ENCODE measurements at places on chromosomes 7 and 10.
A peak's percentile ranks its signal among the peaks of the same experiment; 100 is the strongest.

GRCh38 chr10:109126016-109126415 is 797.3 kb downstream of the XPNPEP1 start:
- peak; percentile 6 for DNase-seq

- no peak for DNase-seq
These were observed 622 bp downstream of the CPEB3 start for GRCh38 chr10:92290076-92290836.

DNA sequence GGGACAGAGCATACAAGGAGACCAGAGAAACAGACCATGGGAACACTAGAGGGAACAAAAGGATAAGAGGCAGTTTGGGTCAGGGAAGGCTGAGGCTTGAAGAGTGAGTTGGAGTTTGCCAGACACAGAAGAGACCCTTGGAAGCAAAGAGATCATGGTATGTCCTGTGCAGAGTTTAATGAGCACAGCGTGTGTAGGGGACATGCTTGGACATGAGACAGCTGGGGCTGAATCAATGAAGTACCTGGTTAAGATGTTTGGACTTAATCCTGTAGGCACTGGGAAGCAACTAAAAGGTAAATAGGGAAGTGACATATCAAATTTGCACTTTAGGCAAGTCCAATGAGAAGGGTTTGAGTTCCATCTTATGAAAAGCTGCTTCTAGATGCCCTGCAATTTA is 79.6 kb downstream of the KIAA1217 start:
- DNase-seq, result no peak

DNA sequence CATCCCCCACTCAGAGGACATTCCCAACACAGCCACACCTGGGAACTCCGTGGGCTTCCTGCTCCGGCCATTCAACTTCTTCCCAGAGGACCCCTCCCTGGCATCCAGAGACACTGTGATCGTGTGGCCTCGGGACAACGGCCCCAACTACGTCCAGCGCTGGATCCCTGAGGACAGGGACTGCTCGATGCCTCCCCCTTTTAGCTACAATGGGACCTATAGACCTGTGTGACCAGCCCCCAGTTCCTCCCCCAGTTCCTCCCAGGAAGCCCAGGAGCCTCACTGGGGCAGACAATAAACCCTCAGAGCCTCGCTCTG is 8.6 kb downstream of the AOC1 start:
- DNase-seq, result no peak

DNA sequence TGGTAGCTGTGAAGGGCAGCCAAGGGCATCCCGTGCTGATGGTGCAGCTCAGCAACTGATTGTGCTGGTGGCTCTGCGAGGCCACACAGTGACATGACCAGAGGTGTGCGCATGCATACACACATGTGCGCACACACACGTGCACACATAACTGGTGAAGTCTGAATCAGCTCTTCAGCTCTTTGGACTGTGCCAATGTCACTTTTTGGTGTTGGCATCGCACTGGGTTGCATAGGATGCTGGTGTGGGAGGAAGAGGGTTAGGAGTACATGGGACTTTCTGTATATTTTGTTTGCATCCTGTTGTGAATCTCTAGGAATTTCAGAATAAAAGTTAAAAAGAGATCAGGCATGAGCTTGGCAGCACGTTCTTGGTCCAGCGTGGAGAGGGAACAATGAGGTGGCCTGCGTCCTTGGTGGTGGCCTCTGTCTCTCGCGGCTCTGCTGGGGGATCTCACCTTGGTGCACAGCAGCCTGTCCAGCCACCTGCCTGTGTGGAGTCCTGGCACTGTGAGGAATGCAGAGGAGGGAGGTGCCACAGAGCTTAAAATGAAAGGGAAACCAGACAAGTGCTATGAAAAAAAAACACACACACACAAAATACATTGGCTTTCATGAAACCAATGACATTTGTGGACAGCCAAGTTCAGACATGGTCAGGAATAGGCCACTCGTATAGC is 124.0 kb downstream of the TRRAP start:
- DNase-seq, result no peak

GRCh38 chr10:46288601-46289206 is 1.9 kb downstream of the ANTXRL start:
- DNase-seq, result no peak

DNA sequence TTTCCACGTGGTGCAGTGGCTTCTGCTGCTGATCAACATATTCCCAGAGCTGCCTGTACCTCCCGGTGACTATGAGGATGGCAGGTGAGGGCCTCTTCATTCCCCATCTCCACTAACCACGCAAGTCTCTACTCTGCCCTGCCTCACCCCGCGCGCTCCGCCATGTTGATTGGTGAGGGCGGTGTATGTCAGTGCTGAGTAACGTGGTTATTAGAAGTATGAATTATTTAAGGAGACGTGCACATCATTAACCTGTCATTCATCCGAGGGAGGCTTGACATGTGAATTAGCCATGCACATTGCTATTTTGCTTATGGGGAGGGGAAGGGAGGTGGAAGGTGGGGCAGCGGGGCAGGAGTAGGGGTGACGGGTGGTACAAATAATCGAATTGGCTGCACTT is 138.6 kb downstream of the SORCS3 start:
- DNase-seq, result no peak

DNA sequence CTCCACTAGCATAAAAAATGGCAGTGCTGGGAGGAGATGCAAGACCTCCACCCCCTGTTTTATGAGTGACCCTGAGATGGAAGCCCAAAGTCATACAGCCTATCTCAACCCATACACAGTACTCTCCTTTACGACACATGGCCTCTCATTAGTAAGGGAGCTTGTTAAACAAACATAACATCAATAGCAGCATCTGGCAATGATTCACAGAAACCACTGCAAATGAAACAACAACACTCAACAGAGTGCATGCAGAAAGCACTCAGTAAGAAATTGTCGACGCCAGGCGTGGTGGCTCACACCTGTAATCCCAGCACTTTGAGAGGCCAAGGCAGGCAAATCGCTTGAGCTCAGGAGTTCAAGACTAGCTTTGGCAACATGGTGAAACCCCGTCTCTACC is 27.5 kb upstream of the FIGNL1 start:
- DNase-seq, result no peak

DNA sequence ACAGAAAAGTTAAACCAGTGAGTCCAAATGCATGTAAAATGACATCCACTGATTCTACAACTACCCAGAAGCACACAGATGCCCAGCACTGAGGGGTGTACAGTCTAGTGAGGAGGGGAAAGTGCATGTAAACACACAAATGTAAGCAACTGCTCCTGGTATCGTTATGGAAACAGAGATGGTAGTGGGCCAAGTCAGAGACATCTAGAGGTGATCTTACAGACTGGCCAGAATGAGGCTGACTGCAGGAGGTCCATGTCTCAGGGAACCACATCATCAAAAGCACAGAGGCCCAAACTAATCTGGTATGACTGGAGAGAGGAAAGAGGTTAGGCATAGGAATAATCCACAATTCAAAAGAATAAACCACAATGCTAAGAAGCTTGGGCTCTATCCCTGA is 176.5 kb downstream of the SRPK2 start:
- no peak for DNase-seq

DNA sequence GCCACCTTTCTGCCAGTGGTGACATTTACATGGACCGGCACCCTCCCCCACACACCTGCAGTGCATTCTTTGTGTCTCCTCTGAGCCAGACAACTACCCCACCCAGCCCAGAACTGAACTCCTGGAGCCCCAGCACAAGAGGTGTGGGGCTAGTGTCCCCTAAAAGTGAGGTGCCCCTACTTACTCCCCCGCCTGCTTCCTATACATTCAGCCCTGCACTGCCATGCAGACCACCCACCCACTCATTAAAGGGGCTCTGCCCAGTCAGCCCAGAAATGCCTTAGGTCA is 1.9 kb downstream of the SAP25 start:
- DNase-seq, result no peak

DNA sequence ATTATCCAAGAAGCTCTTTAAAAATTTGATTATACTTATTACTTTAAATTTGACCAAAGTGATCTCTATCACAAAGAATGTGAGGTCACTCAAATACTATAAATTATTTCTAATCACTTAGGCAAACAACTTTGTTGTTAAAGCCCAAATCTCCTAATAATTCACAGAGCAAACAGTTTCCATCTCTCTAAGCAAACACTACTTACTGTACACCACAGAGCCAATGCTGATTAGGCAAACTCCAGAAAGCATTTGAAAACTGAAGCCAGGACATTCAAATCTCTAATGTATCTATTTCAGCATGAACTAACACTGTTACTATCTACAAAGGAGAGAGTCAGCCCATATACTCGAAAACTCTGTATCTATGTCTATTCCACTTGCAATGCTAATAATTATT is 107.1 kb downstream of the RNF32 start:
- DNase-seq, result no peak

DNA sequence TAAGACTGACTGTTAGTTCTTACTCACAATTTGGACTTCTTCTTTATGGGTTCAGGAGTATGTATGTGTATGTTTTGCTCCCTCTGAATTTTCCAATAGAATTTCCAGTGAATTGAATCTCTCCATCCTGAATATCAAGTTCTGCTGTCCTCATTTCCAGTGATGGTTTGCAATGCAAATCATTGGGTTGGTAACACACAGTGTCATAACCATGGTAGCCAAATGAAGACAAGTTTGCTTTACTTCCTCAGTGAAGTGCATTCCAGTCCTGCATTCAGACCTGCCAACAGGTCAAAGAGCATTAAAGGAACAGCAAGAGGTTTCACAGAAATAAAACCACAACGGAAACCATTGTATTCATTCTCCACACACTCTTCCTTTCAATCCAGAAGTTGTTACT is 15.2 kb downstream of the ITPRID1 start:
- no peak for DNase-seq

DNA sequence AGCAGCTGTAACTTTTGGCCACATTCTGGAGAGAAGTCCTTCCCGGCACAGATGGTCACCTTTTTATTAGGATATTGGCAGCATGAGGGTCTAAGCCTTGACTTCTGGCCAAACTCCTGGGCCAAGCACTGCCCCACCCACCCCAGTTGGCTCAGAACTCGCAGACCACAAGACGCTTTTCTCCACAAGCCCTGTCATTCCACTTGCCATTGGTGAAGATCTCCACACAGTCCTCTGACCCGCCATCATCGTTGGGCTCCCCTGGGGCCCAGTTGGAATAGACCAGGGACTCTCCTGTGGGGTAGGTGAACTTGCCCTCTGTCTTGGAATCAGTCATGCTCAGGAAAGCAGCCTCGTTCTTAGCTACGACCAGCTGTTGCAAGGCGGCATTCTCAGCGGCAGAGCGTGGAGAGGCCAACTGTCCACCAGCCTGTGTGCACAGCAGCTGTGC is 11.2 kb downstream of the SFTPD start:
- no peak for DNase-seq

DNA sequence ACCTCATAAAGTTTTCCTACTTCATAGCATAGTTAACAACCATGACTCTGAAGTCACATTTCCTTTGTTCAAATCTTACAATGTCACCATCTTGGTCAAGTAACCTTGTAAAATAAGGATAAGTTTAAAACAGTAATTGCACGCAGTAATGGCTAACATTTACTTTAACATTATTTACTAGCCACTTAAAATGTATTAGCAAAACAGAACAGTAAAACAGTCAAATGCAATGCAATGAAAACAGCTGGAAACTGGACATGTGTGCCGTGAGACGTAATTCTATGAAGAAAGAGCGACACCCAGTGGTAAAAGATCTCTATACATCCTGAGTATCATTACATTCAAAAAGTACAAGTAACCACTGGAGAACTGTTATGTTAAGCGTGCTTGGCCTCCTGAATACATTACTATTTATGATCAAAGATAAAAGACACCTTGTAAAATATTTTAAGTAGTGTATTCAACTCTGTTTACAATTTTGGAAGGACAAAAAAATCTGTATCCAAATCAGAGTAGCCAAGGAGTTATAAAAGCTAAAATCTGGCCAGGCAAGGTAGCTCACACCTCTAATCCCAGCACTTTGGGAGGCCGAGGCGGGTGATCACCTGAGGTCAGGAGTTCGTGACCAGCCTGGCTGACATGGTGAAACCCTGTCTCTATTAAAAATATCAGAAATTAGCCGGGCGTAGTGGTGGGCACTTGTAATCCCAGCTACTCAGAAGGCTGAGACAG is 27.2 kb downstream of the ATE1 start:
- DNase-seq, result peak; percentile 84

DNA sequence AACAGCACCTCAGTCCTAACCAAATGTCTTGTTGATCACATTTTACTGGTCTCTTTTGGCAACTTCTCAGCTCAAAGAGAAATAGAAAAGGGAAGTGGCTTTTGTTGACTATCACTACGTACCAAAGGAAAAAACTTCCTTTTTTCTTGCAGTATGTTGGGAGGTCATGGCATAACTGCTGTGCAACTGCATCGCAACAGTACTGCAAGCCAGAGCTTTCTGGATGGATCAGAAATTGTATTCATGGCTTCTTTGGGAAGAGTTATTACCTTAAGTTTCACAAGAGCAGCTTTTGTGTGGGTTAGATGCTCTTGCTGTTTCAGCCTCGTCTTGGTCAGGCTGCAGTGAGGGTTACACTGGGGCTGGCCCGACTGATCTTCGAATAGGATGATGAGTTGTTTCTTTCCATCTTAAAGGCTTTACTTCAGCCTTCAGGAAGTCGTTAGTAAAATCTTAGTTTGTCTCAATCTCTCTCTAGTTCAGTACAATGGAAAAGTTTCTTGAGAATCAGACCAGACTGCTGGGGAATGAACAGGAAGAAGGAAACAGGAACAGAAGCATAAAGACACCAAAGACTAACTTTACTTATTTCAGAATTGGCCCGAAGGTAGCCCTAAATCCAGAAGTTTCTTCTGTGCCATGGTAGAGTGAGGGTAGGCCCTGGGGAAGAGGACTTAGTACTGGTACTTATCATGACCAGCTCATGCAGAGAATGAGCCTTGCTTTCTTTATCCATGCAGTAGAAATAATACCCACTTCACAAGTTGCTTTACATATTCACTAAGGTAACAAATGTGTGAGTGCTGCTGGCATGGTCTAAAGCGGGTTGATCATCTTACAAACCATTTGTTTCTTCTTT is 153.6 kb downstream of the CELF2 start:
- DNase-seq, result no peak

GRCh38 chr7:14748461-14748860 is 154.1 kb downstream of the DGKB start:
- DNase-seq, result no peak

- no peak for DNase-seq
These were observed 278.4 kb upstream of the SEMA3C start for GRCh38 chr7:81197266-81197665.

- DNase-seq, result no peak
These were observed 60.3 kb upstream of the MALRD1 start for GRCh38 chr10:18988338-18988737.

GRCh38 chr7:111393011-111393754 is 169.1 kb downstream of the IMMP2L start:
- peak; percentile 52 for DNase-seq

DNA sequence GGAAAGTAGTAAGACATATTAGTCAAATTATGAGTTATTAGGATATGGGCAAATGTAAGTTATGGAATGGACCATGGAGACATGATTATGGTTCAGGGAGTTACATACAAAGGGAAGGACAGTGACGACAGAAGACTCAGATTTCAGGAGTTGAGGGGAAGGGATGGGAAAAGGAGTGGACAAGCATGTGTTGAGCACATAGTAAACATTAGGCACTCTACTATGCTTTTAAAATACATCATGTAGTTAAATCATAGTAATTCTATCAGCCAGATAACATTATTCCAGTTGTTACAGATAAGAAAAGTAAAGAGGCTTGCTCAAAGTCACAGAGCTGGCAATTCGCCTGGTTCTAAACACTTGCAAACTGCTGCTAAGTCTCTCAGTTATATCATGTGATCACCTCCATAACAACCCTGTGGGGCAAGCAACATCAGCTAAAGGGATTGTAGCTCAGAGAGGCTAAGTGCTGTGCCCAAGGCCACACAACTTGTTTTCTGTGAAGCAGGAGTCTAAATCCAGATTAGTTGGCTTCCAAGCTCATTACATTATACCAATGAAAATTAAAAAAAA is 115.2 kb upstream of the MDFIC start:
- no peak for DNase-seq
